ENCODE measurements at places on chromosomes 16 and 17. TPM values are rescaled to one million over a fixed set of nuclear protein-coding genes. Genes with fewer than 3 reads are reported as not detected.

GRCh38 chr17:6166492-6167179, 96.5 kb downstream of the WSCD1 start:
- H3K4me1 ChIP-seq, result no peaks in the 10 kb centered on the region
- no peak overlapping the region for H3K4me3 ChIP-seq
- H3K36me3 ChIP-seq, result no peaks in the 10 kb centered on the region
- DNase-seq, result no peak

TAC4 gene
- not detected for total RNA-seq

DNA sequence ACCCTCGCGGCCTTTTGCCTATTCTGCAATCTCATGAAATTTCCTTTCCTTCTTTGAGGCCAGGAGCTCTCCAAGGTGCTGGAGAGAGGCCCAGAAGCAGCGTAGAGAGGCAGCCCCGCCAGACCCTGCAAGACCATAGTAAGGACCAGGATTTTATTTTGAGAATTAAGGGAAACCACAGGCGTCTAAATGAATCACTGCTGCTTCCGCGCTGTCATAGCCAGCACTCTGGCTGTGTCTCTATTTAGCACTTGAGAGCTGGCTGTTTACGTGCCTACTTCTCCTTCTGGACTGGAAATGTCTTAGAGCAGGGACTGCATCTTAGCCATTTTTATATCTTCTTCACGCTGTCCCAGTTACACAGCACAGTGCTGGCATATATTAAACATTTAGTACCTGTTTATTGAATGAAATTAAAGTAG, 37.6 kb upstream of the PIRT start:
- H3K4me3 ChIP-seq, result no peak overlapping the region
- no peak overlapping the region for H3K27ac ChIP-seq
- no peaks in the 10 kb centered on the region for H3K4me1 ChIP-seq
- H3K27me3 ChIP-seq, result no peaks in the 10 kb centered on the region
- no peak for DNase-seq
- no peaks in the 10 kb centered on the region for H3K36me3 ChIP-seq

DNA sequence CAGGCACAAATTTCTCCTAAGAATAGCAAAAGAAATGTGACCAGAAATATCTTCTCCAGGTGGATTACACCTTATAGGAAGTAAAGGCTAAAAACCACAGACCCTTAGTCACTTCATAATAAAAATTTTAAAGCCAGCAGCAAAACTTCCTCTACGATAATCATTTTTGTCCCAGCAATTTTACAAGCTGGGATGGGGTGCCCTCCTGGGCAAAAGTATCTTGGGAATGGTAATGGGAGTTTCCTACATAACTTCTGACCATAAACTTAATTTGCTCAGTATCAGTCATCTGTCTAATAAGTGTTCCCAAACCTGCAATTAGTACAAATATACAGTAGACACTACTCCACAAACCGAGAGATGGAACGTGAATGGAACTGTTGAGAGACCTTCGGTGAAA, 3.0 kb downstream of the PHF12 start:
- H3K36me3 ChIP-seq, result peaks cover under 1% of the 10 kb centered on the region
- no peaks in the 10 kb centered on the region for H3K27me3 ChIP-seq
- no peak overlapping the region for H3K27ac ChIP-seq
- no peak for DNase-seq

- peak; percentile 26 for DNase-seq
- peaks cover 47% of the 10 kb centered on the region for H3K4me1 ChIP-seq
- H3K4me3 ChIP-seq, result peak overlapping the region; percentile 80
- no peaks in the 10 kb centered on the region for H3K36me3 ChIP-seq
Measured at GRCh38 chr17:46194393-46195216, 1.4 kb upstream of the KANSL1 start.

- no peak for DNase-seq
- no peaks in the 10 kb centered on the region for H3K4me1 ChIP-seq
Measured at GRCh38 chr16:87317750-87318644, 805 bp upstream of the C16orf95 start.

GRCh38 chr16:49269201-49269600, 12.4 kb downstream of the CBLN1 start:
- H3K27me3 ChIP-seq, result peaks cover 19% of the 10 kb centered on the region
- no peaks in the 10 kb centered on the region for H3K4me1 ChIP-seq
- DNase-seq, result no peak
- no peak overlapping the region for H3K4me3 ChIP-seq
- no peak overlapping the region for H3K27ac ChIP-seq
- no peaks in the 10 kb centered on the region for H3K36me3 ChIP-seq

DNA sequence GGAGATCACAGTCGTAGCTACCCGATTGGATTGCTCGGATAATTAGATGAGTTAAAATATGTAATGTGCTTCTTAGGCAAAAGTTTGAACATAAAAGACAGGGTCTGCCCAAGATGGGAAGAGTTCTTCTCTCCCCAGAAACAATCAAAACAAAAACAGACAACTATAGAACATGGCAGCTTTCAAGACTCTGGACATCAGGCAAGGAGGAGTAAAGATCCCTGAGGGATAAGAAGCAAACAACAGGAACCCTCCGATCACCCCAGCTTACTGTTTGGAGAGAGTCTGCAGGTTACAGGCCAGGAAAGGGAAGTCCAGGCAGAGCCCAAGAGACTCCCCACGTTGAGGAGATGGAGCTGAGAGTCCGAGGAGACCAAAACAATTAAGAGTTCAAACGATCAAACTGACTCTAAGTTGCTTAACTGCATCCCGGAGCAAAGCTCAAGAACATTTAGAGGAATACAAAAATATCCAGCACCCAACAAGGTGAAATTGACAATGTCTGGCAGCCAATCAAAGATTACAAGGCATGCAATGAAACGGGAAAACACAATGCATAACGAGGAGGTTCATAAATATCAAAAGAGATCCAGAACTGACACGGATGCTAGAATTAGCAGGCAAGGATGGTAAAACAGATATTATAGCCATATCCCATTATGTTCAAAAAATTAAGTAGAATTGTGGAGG, 3.9 kb downstream of the ASGR2 start:
- no peak overlapping the region for H3K4me3 ChIP-seq
- no peak for DNase-seq
- no peaks in the 10 kb centered on the region for H3K36me3 ChIP-seq
- no peaks in the 10 kb centered on the region for H3K4me1 ChIP-seq

BOLA2 gene
- total RNA-seq, result 19.2 TPM

- no peak for DNase-seq
- H3K27me3 ChIP-seq, result no peaks in the 10 kb centered on the region
- H3K36me3 ChIP-seq, result peaks cover 44% of the 10 kb centered on the region
- no peak overlapping the region for H3K4me3 ChIP-seq
- no peaks in the 10 kb centered on the region for H3K4me1 ChIP-seq
- H3K27ac ChIP-seq, result no peak overlapping the region
Measured at GRCh38 chr16:90031186-90031930, 12.1 kb upstream of the DBNDD1 start.

DNA sequence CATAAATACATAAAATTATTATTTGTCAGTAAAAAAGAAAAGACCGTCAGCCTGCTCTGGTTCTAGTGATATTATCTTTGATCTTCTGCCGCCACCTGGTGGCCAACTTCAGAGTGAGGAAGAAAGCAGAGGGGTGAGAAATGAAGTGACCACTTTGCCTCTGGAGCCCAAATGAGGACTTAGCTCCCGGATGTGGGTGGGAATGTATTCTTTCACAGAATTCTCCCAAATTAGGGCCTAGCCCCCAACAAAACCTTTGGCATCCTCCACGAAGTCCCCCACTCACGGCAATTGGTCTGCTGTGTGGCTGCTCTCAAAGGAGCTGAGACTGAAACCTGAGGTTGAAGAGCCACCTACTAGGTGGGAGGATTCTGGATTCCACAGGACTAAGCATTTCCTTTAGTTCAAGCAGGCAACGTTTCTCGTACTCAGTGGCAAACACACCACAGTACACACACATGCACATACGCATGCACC, 4.9 kb upstream of the ZNF267 start:
- H3K4me3 ChIP-seq, result no peak overlapping the region
- peaks cover 17% of the 10 kb centered on the region for H3K4me1 ChIP-seq
- no peaks in the 10 kb centered on the region for H3K27me3 ChIP-seq
- no peaks in the 10 kb centered on the region for H3K36me3 ChIP-seq
- H3K27ac ChIP-seq, result peak overlapping the region; percentile 53
- peak; percentile 90 for DNase-seq

- H3K36me3 ChIP-seq, result no peaks in the 10 kb centered on the region
- no peak overlapping the region for H3K27ac ChIP-seq
- H3K4me3 ChIP-seq, result no peak overlapping the region
Measured at GRCh38 chr16:5906351-5906750, 808.8 kb upstream of the EEF2KMT start.

P2RX1 gene
- total RNA-seq, result 3.9 TPM

GRCh38 chr16:15803618-15804017, 53.2 kb downstream of the MYH11 start:
- H3K4me1 ChIP-seq, result no peaks in the 10 kb centered on the region
- no peak overlapping the region for H3K4me3 ChIP-seq
- no peak for DNase-seq

GRCh38 chr17:31560616-31561235, 169.3 kb downstream of the RAB11FIP4 start:
- H3K36me3 ChIP-seq, result no peaks in the 10 kb centered on the region
- peak overlapping the region; percentile 55 for H3K27ac ChIP-seq
- peak overlapping the region; percentile 50 for H3K4me3 ChIP-seq
- H3K4me1 ChIP-seq, result no peaks in the 10 kb centered on the region

DNA sequence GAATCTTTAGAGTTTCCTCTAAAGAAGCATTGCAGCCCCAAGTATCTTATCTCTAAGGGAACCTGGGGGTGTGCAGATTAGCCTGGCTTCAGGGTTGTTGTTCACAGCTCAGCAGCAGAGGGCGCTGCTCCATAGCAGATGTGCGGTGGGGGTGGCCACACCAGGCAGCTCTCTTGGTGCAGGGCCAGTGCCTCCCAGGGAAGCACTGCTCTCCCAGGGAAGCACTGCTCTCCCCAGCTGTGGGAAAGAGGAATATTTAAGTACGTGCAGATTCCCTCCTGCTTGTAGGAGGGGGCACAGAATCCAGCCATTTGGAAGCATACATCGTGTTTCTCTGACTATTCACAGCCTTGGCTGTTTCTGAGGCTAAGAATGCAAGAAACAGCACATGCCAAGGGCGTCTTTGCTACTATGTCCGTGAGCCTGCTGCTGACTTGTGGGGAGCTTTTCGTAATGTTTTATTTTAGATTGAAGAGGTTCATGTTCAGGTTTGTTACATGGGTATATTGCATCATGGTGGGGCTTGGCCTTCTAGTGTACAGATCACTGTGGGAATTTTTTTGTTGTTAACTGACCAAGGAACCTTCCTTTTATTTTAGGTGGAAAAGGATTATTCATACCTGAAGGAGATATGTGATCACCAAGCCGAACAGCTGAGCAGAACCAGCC, 217.8 kb downstream of the SPECC1 start:
- peak; percentile 69 for DNase-seq
- H3K27me3 ChIP-seq, result no peaks in the 10 kb centered on the region
- no peak overlapping the region for H3K4me3 ChIP-seq
- no peak overlapping the region for H3K27ac ChIP-seq
- peaks cover 34% of the 10 kb centered on the region for H3K36me3 ChIP-seq

UNK gene
- 36.5 TPM for total RNA-seq

DNA sequence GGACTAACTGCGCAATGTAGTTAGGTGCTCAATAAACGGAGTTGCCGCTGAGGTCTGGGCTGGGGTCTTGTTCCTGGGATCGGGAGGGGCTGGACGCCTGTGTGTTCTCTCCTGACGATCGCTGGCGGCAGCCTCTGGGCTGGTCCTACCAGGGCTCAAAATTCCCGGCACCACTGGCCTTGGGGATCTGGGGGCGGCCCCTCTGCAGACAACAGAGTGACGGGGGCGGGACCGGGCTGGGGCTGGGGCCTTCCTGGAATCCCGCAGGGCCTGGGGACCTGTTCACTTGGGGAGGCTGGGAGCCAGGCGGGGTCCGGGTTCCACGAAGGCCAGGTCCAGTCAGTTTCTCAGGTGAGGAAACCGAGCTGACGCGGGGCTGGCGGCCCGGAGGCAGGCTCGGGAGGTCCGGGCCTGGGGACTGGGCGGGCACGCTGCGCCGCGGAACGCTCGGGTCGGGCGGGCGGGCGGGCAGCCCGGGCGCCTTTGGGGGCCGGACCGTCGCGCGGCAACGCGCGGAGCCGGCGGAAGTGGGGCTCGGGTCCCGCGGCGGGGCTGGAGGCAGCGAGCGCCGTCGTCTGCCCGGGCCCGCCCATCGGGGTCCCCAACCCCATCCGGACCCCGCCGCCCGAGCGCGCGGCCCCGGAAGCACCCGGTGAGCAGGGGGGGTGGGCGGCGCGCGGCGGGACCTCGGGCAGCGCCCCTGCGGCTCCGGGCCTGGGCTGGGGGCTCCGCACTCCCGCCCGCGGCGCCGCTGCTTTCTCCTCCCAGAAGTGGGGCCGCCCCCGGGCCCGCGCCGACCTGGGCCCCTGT, at the start of gene PIGQ:
Gene PIGQ, plus strand, starts transcription at position 524 of the 810 bp plus-strand sequence. CDS start 4,107 bp downstream, outside the sequence.
- H3K4me1 ChIP-seq, result peaks cover 32% of the 10 kb centered on the region
- peak within 1 kb of the TSS; percentile 90 for H3K4me3 ChIP-seq
- no peaks in the 10 kb centered on the region for H3K36me3 ChIP-seq

- H3K4me1 ChIP-seq, result peaks cover 7% of the 10 kb centered on the region
- peak; percentile 41 for DNase-seq
- H3K4me3 ChIP-seq, result peak within 1 kb of the TSS; percentile 57
Measured at GRCh38 chr16:65121870-65122723, at the start of gene CDH11. Gene CDH11 (minus strand): TSS chr16:65122063. CDS start chr16:65004869, 117,194 bp downstream.

DNA sequence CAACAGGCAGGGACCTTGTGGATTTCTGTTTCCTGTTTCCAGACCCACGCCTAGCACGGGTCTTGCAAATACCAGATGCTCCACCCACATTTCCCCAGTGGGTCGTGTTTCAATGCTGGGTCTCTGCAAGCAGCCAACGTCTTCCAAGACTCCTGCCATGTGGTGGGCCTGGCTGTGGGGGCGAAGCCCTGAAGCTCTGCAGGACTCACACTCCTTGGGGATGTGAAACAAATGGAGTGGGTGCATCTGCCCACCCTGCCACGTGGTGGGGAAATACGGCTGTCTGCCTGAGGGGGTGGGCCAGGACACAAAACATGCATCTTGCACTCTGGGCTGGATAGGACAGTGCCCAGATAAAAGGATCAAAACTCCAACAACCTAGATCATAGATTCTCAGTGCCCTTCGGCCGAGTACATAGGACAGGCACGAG, 32.6 kb downstream of the FA2H start:
- peaks cover 28% of the 10 kb centered on the region for H3K4me1 ChIP-seq
- H3K36me3 ChIP-seq, result no peaks in the 10 kb centered on the region
- H3K27ac ChIP-seq, result peak overlapping the region; percentile 40
- no peaks in the 10 kb centered on the region for H3K27me3 ChIP-seq
- H3K4me3 ChIP-seq, result no peak overlapping the region

- H3K27ac ChIP-seq, result no peak overlapping the region
- no peaks in the 10 kb centered on the region for H3K4me1 ChIP-seq
Measured at GRCh38 chr16:66964049-66964448, 3.0 kb downstream of the CES3 start.

ABAT gene
- total RNA-seq, result 24.0 TPM

GRCh38 chr17:18937981-18938691, 13.8 kb upstream of the SLC5A10 start:
- H3K36me3 ChIP-seq, result peaks cover 3% of the 10 kb centered on the region
- H3K4me3 ChIP-seq, result no peak overlapping the region
- no peak for DNase-seq
- H3K4me1 ChIP-seq, result no peaks in the 10 kb centered on the region
- no peaks in the 10 kb centered on the region for H3K27me3 ChIP-seq

GRCh38 chr17:58993311-58993710, 113.4 kb downstream of the TRIM37 start:
- no peak for DNase-seq
- no peak overlapping the region for H3K27ac ChIP-seq
- H3K4me1 ChIP-seq, result no peaks in the 10 kb centered on the region
- no peak overlapping the region for H3K4me3 ChIP-seq

Data from tibial nerve (tissue), 4 donors.